Fibroblast of lung (primary cell): ENCODE measurements at places on chromosomes 5 and 9. TPM values are rescaled to one million over a fixed set of nuclear protein-coding genes. Genes with fewer than 3 reads are reported as not detected.

Gene TMEM174
- not detected in 2 replicates for total RNA-seq

Gene OBP2B
- not detected in 2 replicates for total RNA-seq

Gene OTP
- total RNA-seq, result not detected in 2 replicates

Gene GOLPH3
- 71.7 and 81.4 TPM in 2 replicates for total RNA-seq

Gene PIP5K1B
- total RNA-seq, result under 0.01 TPM in 2 replicates

Gene ADCY2
- under 0.01 and 0.26 TPM in 2 replicates for total RNA-seq

Gene WHRN
- total RNA-seq, result 0.51 and 1.8 TPM in 2 replicates

Gene ABITRAM
- total RNA-seq, result 4.9 and 8.8 TPM in 2 replicates

Gene LCN6
- not detected in 2 replicates for total RNA-seq

Gene PPP2R2B
- under 0.01 and 1.5 TPM in 2 replicates for total RNA-seq

Gene EGR1
- total RNA-seq, result 7.2 and 8.8 TPM in 2 replicates

Gene NFIB
- total RNA-seq, result 36.3 and 56.0 TPM in 2 replicates

Gene FGF1
- 0.77 and 3.5 TPM in 2 replicates for total RNA-seq

Gene LAMC3
- total RNA-seq, result under 0.01 and 0.17 TPM in 2 replicates

Gene ENTREP1
- under 0.01 TPM in 1 of 2 replicates, not detected in the other for total RNA-seq

Gene LECT2
- not detected in 2 replicates for total RNA-seq

Gene WNT8A
- not detected in 2 replicates for total RNA-seq

Gene ZMYND19
- 11.2 and 14.1 TPM in 2 replicates for total RNA-seq

Gene IL31RA
- 2.1 and 2.6 TPM in 2 replicates for total RNA-seq

Gene FGF18
- total RNA-seq, result 8.0 and 19.3 TPM in 2 replicates

Gene MELK
- 6.2 and 14.2 TPM in 2 replicates for total RNA-seq

Gene SLC22A5
- total RNA-seq, result 7.7 and 8.8 TPM in 2 replicates

Gene ROPN1L
- total RNA-seq, result 0.17 and 0.26 TPM in 2 replicates

Gene TMEM252
- total RNA-seq, result not detected in 2 replicates

Gene STPG3
- not detected in 2 replicates for total RNA-seq

Gene S1PR3
- total RNA-seq, result 20.5 and 23.1 TPM in 2 replicates

Gene ANKRD34B
- total RNA-seq, result not detected in 2 replicates

Gene PRSS3
- 0.26 and 0.33 TPM in 2 replicates for total RNA-seq

Gene JAK2
- total RNA-seq, result 13.4 TPM in 2 replicates

Gene C9orf50
- 0.17 and 0.26 TPM in 2 replicates for total RNA-seq

Gene RLN2
- total RNA-seq, result not detected in 2 replicates

Gene KIAA0825
- 3.1 and 3.6 TPM in 2 replicates for total RNA-seq

Gene DIPK1B
- 0.33 and 0.77 TPM in 2 replicates for total RNA-seq

Gene PCDHA12
- total RNA-seq, result 0.26 and 0.50 TPM in 2 replicates

Gene QRFP
- not detected in 2 replicates for total RNA-seq

Gene DCANP1
- not detected in 2 replicates for total RNA-seq

Gene PRRC1
- total RNA-seq, result 36.5 and 44.3 TPM in 2 replicates

Gene FAM78A
- 0.33 and 0.51 TPM in 2 replicates for total RNA-seq
